ENCODE measurements at places on chromosomes 4 and X.

- DNase-seq, result no peak
Observed at GRCh38 chrX:71604796-71605568, 13.3 kb downstream of the CXCR3 start.

GRCh38 chr4:7391637-7392437 lies 42.9 kb downstream of the PSAPL1 start:
- no peak for DNase-seq

DNA sequence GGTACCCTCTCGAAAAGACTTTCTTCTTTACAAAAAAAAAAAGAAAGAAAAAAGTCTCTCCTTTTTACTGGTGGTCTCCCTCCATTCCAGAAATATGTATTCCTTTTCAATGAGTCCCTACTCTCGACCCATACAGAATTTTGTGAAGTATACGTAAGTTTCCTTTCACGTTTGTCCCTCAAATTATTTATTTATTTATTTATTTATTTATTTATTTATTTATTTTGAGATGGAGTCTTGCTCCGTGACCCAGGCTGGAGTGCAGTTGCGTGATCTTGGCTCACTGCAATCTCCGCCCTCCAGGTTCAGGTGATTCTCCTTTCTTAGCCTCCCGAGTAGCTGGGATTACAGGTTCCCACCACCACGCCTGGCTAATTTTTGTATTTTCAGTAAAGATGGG lies 429.2 kb upstream of the AR start:
- no peak for DNase-seq

DNA sequence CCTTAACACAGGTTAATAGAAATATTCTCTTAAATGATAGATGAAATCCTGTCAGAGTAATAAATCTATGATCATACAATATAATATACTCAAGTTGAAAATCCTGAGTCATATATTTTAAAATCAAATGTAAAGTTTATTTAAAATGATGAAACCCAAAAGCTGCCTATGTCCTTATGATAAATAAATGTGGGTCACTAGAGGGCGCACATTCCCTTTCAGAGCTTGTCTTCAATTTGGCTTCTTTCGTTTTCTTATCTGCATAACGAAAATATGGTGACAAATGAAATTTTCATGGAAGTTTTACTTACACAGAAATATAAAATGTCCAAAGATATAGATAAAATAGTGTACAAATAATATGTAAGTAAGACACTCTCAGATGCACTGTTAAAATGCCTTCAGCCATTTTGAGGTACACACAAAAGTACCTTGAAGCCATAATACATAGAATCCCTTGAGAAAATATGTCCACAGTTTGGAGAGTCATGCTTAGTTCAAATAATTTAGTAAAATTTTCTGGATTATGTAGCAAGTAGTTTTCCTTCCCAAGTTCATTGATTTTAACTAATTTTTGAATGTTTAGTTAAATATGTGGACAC lies 680.4 kb downstream of the DMD start:
- no peak for DNase-seq

- no peak for DNase-seq
Observed at GRCh38 chr4:138034871-138035270, 207.3 kb downstream of the SLC7A11 start.

DNA sequence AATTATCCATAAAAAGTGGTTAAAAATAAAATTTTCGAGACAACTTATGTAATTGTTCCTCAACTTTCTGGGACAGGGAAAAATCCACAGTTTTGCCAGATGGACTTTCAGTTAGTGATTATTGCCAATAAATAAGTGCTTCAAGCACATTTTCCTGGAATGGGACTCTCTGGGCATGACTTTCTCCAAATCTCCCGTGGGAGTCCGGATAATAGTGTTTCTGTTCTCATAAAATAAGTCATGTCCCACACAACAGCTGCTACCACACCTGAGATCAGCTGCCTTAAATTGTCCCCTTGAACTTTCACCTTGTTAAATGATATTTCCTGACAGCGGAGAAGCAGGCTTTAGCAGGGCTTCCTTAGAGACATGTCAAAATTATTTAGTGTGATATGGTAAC lies 133.4 kb upstream of the NAP1L5 start:
- no peak for DNase-seq

- DNase-seq, result no peak
Observed at GRCh38 chr4:104493081-104493831, 1.4 kb downstream of the CXXC4 start.

- DNase-seq, result no peak
Observed at GRCh38 chr4:123921339-123921738, 524.7 kb downstream of the SPRY1 start.

DNA sequence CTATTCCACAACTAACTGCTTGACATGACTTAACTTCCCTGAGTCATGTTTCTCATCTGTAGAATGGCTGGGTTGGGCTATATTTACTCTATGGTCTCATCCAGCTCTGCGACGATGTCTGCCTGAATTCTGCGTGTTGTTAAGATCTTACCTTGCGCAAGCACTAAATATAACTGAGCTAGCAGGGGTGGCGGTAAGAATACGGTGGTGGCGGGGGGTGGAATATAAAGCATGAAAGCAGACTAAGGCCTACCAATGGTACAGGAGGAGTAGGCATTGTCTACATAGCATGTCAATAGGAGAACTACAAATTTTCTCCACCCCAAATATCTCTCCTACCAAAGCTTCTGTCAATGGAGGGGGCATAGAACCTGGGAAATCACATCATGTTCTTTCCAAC lies 45.7 kb upstream of the DCLK2 start:
- DNase-seq, result no peak

DNA sequence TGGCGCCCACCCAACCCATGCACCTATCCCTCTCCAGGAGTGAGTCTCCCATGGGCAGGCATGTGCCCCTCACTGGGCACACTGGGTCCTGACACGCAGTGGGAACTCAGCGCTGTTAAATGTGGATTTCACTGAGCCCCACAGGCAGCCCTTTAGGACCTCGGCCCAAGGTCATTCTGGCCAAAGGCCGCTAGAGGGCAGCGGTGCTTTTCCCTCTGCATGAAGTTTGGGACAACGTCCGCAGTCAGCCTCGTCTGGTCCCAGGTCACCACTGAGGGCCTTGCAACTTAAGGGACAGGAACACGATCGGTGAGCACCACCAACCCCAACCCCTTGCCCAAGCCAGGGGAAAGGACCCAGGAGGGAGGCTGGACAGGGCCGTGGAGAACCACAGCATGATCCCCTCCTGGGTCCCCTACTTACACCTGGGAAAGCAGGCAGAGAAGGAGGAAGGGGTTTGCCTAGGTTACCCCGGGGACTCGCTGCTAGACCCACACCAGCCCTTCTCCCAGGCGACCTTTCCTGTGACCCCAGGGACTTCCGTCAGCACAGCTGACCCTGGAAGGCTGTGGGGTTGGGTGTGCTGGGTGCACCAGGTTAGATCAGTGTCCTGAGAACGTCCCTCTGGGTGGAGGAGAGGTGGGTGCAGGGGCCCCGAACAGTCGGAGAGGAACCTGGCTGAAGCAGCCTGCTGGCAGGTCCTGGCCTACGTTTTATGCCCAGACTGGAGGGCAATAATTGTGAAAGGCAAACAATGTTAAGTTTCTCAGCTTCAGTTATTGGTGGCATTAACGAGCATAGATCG lies 24.0 kb downstream of the CYTL1 start:
- DNase-seq, result no peak

DNA sequence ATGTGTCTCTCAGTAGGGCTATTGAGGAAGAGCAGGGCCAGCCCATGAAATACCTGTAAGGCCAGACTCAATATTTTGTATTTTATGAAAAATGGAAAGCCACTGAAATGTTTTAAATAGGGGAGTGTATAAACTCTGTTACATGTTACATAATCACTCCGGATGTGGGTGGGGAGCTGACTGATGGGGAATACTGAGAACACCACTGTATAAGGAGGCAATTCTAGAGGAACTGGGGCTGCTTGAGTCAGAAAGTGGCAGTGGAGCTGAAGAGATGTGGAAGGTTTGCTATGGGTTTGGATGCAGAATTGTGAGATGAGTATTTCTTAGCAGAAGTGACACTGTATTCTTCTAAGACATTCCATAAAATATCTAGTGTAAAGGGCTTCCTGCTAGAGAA lies 647.8 kb upstream of the LCORL start:
- no peak for DNase-seq

GRCh38 chr4:87521757-87522374 lies 7.3 kb downstream of the SPARCL1 start:
- no peak for DNase-seq

- no peak for DNase-seq
Observed at GRCh38 chrX:122583551-122583950, 600.5 kb upstream of the GRIA3 start.

GRCh38 chr4:123232439-123232838 lies 164.2 kb upstream of the SPRY1 start:
- no peak for DNase-seq

All from HFF-Myc (cell line).